Activated T-cell treated with anti-CD3 and anti-CD28 coated beads for 48 hours (primary cell): ENCODE measurements at places on chromosomes 3 and 15.

GRCh38 chr15:78110096-78110495, 17.7 kb downstream of the SH2D7 start:
- DNase-seq, result no peak

DNA sequence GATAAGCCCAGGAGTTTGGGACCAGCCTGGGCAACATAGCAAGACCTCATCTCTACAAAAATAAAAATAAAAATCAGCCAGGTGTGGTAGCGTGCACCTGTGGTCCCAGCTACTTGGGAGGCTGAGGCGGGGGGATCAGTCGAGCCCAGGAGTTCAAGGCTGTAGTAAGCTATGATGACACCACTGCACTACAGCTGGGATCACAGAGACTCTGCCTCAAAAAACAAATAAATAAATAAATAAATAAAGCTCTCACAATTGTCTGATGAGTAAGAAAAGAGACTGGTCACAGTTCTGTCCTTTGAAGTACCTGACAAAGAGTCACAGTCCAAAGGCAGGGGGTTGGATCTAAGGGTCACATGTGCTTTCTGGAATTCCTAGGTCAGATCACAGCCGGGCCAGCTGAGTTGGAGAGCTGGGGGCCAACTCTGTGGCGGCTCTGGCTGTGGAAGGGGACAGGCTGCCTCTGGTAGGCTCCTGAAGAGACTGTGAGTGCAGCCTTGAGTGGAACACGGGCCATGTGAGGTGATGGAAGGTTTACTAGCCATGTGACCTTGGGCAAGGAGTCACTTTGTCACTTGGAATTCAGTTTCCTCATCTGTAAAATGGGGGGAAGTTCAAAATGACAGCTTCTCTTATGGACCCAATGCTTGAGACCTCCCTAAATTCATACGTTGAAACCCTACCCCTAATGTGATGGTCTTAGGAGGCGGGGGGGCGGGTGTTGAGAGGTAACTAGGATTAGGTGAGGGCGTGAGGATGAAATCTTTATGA, 47.2 kb downstream of the WHAMM start:
- DNase-seq, result no peak

DNA sequence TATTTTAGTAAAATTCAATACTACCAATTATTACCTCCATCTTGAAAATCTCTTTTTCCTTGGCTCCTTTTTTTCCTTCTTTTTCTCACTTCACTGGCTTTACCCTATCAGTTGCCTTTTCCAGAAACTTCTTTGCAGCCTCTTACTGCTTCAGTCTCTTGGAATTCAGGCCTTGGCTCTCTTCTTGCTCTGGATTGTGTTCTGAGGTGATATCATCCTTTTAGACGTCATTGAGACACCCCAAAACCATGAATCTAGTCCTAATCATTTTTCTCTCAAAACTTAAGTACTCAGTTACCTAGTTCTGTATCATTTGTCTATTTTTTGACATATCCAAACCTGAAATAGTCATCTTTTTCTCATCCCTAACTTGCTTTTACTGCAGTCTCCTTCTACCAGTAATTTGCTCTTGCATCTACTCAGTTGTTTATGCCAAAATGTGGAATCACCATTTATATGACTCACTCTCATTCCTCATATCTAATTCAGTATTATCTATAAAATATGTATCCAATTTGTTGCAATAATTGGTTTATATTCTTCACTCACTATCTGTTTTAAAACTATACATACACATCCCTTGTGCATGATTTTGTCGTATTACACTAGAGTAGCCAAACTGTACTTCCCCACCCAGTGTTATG, 703.2 kb upstream of the CCDC54 start:
- DNase-seq, result no peak

DNA sequence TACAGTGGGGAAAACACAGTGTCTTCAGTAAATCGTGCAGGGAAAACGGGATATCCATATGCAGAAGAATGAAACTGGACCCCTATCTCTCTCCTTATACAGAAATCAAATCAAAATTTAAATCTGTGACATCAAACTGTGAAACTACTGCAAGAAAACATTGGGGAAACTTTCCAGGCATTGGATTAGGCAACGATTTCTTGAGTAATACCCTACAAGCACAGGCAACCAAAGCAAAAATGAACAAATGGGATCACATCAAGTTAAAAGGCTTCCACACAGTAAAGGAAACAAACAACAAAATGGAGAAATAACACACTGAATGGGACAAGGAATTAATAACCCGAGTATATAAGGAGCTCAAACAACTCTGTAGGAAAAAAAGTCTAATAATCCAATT, 165.3 kb downstream of the PLCL2 start:
- no peak for DNase-seq

DNA sequence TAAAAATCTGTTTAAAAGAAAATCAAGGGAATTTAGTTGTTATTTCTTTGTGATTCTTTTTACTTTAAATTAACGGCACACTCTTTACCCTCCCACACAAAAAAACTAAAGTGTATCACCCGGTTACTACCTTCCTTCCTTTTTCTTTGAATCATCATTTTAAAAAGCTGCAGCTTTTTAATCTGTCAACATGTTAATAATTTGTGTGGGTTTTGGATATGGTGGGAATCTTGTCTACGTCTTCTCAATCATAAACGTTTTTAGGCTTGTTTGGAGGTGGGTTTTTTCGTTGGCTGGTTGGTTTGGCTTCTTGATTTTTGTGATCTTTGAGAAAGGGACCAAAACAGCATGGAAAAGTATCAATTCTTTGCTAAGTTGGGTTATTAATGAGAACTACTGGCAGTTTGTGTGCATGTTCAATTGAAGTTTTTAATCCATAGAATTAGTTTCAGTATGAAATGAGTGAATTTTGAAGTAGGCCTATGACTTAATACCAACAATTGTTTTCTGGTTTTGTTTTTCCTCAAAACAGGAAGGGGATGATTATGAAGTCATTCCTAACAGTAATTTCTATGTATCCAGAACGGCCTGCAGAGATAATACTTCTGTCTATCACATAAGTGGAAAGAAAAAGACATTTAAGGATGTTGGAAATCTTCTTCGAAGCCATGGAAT, 4.5 kb downstream of the SMC4 start:
- DNase-seq, result no peak

GRCh38 chr3:184186184-184186901, at the start of gene ABCF3:
Gene ABCF3, plus strand, starts transcription at chr3:184186199. Its CDS starts 9 bp downstream, at chr3:184186208.
- DNase-seq, result no peak

DNA sequence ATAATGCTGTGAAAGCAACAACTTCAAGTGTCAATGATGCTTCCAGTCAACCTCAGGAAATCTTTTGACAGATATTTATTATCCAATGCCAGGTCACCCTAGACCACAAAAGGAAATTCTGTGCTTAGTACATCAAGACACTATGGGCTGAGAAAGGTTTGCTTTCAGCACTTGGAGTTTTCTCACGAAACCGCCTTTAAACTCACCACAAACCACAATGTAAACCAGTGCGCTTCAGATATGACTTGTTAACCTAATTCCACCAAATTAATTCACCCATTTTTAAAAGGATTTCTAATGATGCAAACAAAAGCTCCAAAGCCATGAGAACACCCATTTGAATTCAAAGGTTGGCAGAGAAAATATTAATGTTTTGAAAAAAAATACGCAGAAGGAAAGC, 292.9 kb upstream of the NR2F2 start:
- DNase-seq, result no peak

- no peak for DNase-seq
Observed at GRCh38 chr15:96234109-96234892, 96.2 kb upstream of the NR2F2 start.

- no peak for DNase-seq
Observed at GRCh38 chr15:22851513-22851912, 13.0 kb downstream of the NIPA2 start.

- DNase-seq, result peak; percentile 57
Observed at GRCh38 chr15:84079885-84080777, 155.4 kb upstream of the GOLGA6L4 start.

GRCh38 chr15:43821505-43821904, 3.0 kb downstream of the MFAP1 start:
- no peak for DNase-seq

GRCh38 chr15:92728266-92728665, 72.7 kb upstream of the FAM174B start:
- no peak for DNase-seq

GRCh38 chr3:126109880-126110235, 25.9 kb upstream of the SLC41A3 start:
- no peak for DNase-seq

DNA sequence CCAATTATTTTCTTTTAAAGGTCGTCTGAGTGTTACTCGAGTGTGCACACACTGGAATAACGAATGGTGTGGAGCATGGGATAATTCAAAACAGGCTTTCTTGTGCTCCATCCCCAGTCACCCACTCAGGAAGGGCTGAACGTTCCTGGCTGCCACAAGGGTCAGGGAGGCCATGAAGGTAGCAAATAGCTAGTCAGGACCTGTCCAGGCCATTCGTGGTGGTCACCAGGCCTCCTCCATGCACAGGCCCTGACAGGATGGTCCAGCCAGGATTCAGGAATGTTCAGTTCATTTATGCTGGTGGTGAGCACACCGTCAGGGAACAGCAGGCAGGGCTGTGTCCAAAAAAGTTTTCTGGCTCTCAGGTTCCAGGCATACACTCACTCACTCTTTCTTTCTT, 11.7 kb upstream of the NR2E3 start:
- DNase-seq, result no peak

- no peak for DNase-seq
Observed at GRCh38 chr3:187077085-187077484, 62.2 kb downstream of the RPL39L start.

GRCh38 chr3:195921334-195921791, 13.0 kb upstream of the TNK2 start:
- DNase-seq, result no peak

DNA sequence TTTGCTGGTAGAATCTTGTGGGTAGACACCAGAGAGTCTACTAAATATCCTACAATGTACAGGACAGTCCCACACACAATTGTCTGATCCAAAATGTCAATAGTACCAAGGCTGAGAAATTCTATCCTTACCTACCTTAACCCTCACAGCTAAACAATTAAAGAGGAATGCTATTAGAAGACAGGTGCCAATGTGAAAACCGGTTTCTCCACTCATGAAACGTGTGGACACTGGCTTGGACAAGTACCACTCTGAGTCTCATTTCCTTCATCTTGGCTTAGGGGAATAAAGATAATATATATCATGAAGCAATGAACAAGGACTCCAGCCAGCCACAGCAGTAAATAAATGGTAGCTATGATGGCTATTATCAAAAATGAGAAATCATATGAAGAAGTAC, 90.2 kb downstream of the RFTN1 start:
- DNase-seq, result no peak

DNA sequence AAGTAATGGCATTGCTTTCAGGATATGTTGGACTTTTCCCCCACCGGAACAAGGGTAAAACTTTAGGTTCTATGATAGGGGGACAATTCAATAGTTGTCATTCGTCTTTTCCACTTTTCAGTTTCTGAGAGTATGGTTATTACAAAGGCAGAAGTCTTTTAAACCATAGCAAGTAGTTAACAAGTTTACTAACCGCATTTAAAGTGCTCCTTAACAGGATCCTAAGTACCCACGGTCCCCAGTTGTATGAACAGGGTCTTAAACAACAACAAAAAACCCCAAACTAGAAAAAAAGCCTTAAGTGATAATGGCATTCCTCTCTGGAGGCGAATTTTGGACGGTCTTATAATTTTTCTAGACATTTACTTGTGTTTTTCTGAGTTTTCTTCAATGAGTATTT, 831 bp downstream of the IFT57 start:
- DNase-seq, result no peak

DNA sequence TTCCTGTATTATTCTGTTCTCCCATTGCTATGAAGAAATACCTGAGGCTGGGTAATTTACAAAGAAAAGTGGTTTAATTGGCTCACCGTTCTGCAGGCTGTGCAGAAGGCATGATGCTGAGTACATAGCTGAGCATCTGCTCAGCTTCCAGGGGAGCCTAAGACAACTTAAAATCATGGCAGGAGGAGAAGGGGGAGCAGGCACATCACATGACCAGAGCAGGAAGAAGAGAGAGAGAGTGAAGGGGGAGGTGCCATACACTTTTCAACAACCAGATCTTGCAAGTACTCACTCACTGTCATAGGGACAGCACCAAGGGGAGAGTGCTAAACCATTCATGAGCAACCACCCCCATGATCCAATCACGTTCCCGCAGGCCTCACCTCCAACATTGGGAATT, 184.4 kb downstream of the GOLGA8K start:
- no peak for DNase-seq

GRCh38 chr3:61627768-61628185, 66.4 kb downstream of the PTPRG start:
- DNase-seq, result no peak

- peak; percentile 8 for DNase-seq
Observed at GRCh38 chr15:52529341-52529924, 753 bp upstream of the MYO5A start.

DNA sequence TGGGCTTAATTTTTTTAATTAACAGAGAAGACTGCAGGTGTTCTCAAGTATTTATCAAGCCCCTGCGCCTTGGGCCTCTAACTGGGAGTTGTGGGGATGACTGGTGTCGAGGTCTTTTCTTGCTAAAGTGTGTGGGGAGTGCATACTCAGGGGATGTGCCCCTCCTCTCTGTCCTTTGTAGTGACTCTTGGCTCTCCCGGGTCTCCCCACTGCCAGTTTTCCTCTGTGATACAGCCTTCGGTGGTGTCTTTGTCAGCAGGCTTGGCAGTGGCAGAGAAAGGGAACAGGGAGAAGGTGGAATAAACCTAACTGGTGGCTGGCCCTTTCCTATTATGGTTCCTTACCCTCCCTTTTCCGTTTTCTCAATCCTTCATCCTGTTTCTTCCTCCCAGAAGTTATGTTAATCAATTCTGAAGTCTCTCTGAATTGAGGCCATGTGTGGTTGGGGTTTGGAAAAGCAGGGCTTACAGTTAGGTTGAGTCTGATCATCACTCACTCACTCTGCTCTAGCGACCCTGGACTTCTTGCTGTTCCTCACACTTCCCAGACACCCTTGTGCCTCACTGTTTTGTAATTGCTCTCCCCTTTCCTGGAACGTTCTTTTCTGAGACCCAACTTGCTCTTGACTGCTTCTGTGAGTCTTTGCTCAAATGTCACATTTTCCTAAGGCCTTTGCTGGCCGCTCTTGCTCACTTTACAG, 158.1 kb downstream of the PTPRG start:
- DNase-seq, result no peak

DNA sequence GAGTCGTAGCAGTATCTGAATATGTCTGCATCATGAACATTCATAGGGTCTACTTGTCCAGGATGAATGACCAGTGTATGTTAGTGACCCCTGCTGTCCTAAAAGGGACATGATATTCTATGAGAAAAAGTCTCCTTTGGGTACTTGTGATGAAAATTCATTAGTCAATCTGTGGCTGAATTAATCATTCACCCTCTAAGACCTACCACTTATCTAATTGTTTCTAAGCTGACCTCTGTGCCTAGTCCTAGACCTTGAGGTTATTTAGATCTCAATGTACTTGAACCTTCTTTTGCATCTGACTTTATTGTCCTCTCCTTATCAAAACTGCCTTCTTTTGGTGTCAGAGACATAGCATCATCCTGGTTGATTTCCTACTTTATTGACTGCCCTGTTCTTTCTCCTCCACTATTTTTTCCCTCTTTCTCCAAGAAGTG, 799.3 kb downstream of the DIPK2A start:
- no peak for DNase-seq

GRCh38 chr3:158451405-158452055, 119.5 kb upstream of the MLF1 start:
- no peak for DNase-seq
